ENCODE measurements at places on chromosomes 12 and 14.

DNA sequence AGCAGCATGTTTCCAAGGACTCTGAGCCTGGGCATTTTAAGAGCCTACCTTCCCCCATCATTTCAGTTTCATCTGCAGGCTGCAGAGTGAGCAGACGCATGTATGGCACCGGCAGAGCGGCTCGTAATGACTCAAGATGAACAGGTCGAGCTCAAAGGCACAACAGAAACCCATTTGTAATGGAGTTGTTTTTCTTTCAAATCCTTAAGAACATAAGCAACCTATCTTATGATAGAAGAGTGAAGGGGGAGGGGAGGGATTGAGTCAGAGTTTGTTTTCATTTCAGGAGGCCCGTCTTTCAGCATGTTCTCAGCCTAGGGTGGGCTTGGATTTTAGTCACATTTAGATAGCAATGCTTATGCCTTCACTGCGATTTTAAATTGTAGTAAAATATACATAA, 54.9 kb upstream of the CISTR start:
- peak; percentile 34 for DNase-seq

DNA sequence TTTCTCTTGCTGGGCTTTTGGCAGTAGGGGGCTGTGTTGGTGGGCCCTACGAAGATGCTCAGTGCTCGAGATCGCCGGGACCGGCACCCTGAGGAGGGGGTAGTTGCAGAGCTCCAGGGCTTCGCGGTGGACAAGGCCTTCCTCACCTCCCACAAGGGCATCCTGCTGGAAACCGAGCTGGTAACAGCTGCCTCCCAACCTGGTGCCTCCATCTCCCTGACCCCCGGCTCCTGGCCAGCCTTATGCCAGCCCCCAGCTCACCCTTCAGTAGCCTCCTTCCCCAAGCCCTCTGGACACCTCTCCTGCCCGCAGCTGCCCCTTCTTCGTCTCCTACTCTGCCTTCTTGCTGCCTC, 328 bp downstream of the CMTM5 start:
- no peak for DNase-seq

- DNase-seq = no peak
Measured at GRCh38 chr12:98990648-98991047, 345.6 kb downstream of the APAF1 start.

DNA sequence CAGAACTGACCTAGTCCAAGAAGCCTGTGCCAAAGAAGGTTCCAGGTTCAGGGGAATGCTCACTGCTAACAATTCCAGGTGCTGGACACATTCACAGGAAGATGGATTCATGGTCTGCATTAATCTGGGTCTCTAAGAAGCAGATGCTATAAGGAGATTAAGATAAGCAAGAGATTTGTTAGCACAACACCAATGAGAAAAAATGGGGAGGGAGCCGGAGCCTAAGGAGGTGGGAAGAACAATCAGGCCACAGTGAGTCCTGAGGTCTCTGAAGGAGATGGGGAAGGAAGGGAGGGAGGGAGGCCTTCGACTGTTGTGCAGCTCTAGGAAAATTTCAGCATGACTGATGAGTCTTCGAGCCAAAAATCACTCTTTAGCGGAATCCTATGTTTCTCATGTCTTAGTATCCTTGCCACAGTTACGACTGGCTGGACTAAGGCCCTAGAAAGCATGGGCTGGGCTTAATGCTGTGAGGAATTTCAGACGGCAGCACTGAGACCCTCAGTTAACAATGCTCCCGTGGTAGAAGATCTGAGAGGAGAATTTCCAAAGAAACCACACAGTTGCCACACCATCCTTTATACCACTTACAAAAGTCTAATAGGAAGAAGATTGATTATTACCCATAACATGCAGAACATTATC, 31.5 kb upstream of the PTGDR start:
- DNase-seq = no peak

DNA sequence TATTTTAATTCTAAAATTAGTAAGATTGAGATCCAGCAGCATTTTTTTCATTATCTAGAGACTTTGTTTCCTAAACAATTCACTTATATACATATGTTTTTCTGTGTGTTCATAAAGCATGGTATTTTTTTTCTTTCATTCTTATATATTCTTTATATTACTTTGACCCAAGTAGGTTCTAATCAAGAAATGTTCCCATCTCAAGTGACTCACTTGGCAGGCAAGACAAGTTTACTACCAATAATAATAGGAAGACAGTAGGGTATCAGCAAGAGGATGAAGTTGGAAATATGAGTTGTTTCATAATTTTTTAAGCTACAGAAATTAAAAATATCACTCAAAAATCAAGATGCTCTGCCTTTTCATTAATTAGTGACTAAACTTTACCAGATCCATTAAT, 613.4 kb upstream of the ATP2B1 start:
- DNase-seq = no peak

DNA sequence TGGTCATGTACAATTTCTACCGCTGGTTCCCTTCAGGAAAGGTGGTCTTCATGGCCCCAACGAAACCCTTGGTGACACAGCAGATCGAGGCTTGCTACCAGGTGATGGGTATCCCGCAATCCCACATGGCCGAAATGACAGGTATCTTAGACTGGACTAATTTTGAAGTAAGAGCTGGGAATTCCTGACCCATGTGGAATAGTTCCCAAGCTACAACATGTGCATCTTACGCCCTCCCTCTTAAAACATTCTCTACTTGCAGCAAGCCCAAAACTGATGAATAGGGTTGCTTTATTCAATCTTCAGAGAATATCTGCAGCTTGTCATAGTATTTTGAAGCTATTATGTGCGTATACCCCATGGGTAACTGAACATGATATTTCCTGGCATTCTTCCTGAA, 669 bp downstream of the FANCM start:
- no peak for DNase-seq

DNA sequence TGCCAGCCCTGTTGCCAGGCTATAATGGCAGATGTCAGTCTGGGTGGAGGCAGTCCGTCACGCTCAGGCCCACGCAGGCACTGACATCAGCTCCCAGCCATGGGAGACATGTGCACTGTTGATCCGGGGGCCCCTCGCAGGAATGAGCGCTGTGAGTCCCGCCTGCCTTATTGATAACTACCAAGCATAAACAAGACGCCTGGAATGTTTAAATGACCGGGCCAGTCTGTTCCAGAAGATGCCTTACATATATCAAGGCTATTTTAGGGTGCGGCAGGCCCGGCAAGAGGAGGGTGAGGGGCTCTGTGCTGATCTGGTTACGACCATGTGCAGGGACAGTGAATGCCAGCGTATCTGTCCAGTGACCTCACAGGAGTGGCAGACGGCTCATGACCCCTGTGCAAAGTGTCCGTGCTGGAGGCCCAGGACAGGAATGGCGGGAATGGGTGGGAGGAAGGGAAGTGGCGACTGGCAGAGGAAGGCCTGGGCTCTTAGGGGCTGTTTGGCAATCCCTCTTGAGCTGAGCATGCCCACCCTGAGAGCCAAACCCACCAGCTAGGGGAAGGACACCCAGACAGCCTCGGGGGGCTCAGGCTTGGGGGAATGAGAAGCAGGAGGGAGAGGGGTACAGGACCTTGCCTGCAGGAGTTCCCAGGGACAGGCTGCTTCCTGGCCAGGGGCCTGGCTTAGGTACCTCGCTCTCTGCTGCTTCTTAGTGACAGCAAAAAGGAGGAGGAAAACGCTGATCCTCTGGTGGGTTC, 49.3 kb downstream of the DLK1 start:
- DNase-seq = no peak

DNA sequence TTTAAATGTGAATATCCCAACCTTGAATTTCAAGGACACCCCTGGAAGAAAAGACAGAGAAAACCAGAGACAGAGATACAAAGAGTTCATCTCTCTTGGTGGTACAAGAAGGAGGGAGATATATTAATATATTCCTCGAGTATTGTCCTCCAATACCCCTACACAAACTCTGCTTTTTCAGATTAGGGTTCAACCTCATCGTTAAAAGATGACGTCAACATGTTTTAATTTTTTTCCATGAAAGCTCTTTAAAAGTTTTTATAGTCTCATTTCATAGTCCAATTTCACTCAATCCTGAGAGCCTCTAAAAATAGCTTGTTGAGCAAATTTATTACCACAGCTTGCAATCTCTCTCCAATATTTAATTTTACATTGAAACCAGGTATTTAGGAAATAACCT, 19.4 kb downstream of the RHOJ start:
- DNase-seq = no peak

- DNase-seq = peak; percentile 54
Measured at GRCh38 chr14:34227834-34228649, 234.0 kb downstream of the SPTSSA start.

- DNase-seq = no peak
Measured at GRCh38 chr14:88775532-88775931, 17.2 kb downstream of the EML5 start.

DNA sequence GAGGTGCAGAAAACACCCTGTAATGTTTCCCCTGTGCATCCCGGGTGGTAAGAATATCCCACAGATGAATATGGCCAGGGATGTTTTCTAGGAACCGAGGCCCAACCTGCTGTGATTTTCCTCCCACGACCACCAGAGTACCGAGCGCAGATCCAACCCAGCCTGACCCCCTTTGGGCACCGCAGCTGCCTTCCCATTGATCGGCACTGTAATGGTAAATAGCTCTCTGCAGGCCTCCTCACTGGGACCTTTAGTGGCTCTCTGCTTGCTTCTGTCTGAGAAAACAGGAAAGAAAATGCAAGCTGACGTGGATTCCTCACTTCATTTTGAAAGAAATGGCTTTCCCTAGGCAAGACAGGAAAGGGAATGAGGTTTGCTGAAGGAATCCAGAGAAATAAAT, 2.4 kb upstream of the RAB15 start:
- no peak for DNase-seq

DNA sequence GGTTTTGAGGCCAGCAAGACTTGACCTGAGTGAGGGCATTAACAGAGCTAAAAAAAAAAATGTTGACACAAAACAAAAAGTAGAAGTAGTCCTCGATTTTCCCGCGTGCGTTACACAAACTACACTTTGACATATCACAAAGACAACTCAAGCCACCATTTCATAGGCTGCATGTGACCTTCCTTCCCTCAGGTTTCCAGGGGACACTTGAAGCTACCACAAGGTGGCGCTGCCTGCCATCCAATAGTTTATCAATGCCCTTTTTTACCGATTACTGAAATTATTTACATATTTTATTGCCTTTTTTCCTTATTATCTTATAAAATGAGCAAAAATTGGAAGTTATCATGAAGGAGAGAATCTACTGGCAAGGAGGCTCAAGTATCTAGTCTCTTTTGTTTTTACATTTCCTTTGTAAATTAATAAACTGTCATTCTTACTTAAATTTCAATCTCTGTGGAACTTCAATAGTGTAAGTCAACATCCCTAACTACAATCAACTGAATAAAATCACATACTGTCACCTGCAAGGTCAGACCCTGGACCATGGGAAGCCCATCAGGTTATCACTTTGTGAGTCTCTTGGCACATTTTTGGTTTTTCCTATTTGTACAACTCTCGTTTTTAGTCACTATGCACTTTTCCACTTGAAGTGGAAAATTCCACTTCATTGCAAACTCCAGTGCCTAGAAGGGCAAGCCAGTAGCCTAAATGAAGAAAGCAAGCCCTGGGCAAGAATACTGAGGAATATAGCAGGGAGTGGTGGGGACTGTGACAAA, 84.6 kb upstream of the CPSF6 start:
- DNase-seq = peak; percentile 64

GRCh38 chr12:95573951-95574576, 22.8 kb upstream of the USP44 start:
- no peak for DNase-seq

GRCh38 chr12:90896164-90896563, 58.8 kb downstream of the CCER1 start:
- peak; percentile 94 for DNase-seq

DNA sequence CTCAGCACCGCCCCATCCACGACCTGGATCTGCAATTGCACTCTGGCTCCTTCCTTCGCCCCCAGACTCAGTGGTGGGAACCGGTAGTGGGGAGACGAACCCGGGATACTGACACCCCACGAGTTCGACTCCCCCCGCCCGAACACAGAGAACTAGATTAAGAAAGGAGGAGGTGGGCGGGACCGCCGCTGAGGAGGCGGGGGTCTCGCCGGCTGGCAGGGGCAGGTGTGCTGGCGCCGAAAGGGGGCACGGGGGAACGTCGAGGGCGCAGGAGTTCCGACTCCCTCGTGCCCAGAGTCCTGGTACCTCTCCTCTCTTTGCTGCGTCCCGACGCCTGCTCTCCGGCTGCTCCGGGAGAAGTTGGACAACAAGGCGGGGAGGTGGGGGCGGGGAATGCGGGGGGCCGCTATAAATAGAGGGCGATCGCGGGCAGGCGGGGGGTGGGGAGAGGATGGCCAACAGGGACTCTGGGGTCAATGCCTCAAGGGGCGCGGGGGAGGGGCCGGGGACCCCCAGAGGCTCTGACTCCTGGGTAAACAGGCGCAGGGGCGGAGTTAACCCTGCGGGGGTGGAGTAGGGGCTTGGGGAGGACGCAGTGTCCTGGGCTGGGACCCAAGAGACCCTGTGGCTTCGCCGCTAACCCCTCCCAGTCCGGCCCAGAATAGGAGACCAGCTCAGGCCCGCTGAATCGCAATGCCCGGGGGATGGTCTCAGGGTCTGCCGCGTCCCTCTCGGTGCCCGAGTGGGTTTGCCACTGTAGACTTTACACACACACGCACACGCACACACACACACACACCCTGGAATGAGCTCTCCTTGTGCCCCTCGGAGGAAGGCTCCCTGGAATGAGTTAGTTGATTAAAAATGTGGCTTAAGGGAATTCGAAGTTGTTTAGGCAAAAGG, 761 bp upstream of the NDRG2 start:
- no peak for DNase-seq

GRCh38 chr14:66709291-66709690, 201.3 kb downstream of the GPHN start:
- DNase-seq = peak; percentile 53

GRCh38 chr12:67425394-67425793, 156.2 kb downstream of the CAND1 start:
- no peak for DNase-seq

- DNase-seq = no peak
Measured at GRCh38 chr12:72605975-72606374, 333.8 kb downstream of the TRHDE start.

- no peak for DNase-seq
Measured at GRCh38 chr12:91951571-91951970, 194.1 kb downstream of the BTG1 start.

GRCh38 chr12:75579552-75579951, 68.1 kb upstream of the KRR1 start:
- DNase-seq = no peak

DNA sequence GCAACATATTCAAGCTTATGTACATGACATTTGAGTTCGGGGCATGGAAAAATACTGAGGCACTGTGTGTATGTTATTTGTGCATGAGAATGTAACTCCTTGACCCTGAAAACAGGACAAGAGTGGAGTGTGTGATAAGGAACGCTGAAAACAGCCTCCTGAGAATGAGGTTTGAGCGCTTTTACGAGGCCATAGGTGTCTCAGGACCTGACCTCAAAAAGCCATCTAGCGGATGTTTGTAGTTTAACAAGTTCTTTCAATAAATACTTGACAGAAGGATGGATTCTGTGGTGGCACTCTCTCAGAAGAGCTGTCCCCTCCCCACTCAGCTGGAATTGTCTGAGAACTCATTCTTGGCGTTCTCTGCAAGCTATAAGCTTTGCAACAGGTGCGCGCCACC, 350.5 kb upstream of the TMTC1 start:
- no peak for DNase-seq

All from EL (cell line).